ENCODE measurements at places on chromosomes 16 and 17. TPM values are rescaled to one million over a fixed set of nuclear protein-coding genes. Genes with fewer than 3 reads are reported as not detected.

PTRH2 gene
- total RNA-seq, result 40.4 TPM

ATP6V0D1 gene
- total RNA-seq, result 43.0 TPM

OTOA gene
- 0.11 TPM for total RNA-seq

CD300LB gene
- total RNA-seq, result not detected

ZNF205 gene
- total RNA-seq, result 16.8 TPM

GRCh38 chr17:73359352-73359751, 47.6 kb upstream of the CDC42EP4 start:
- no peak overlapping the region for H3K27ac ChIP-seq
- no peaks in the 10 kb centered on the region for H3K36me3 ChIP-seq
- H3K27me3 ChIP-seq, result no peaks in the 10 kb centered on the region
- no peak for DNase-seq
- peaks cover 10% of the 10 kb centered on the region for H3K4me1 ChIP-seq

DNA sequence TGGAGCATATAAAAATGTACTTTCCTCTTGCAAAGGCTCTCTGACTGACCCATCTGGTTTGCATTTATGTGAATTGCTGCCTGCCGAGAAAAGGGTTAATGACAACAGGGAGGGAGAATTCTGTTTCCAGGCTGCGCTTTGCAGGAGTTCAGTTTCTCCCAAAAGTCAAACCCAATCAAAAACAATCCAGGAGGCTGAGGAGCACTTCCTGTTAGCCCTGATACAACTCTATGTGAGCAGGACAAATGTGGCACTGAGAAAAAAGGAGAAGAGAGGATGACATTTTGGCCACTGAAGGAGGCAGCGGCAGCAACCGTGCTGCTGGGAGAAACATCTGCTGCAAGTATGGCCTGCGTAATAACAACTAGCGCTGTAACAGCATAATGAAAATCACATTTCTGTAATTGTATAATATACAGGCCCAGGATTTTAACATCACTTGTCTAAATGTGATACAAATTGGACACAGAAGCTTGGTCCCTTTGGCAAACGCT, 26.8 kb upstream of the ELAC2 start:
- H3K27me3 ChIP-seq, result no peaks in the 10 kb centered on the region
- DNase-seq, result no peak
- H3K27ac ChIP-seq, result no peak overlapping the region
- no peaks in the 10 kb centered on the region for H3K36me3 ChIP-seq
- H3K4me1 ChIP-seq, result peaks cover 4% of the 10 kb centered on the region

- H3K27ac ChIP-seq, result no peak overlapping the region
- H3K4me1 ChIP-seq, result no peaks in the 10 kb centered on the region
- no peaks in the 10 kb centered on the region for H3K36me3 ChIP-seq
- no peak overlapping the region for H3K4me3 ChIP-seq
These were observed 25.0 kb downstream of the HNF1B start for GRCh38 chr17:37719866-37720265.

- H3K27me3 ChIP-seq, result no peaks in the 10 kb centered on the region
- H3K4me1 ChIP-seq, result no peaks in the 10 kb centered on the region
- peak overlapping the region; percentile 99 for H3K4me3 ChIP-seq
- peaks cover 56% of the 10 kb centered on the region for H3K36me3 ChIP-seq
These were observed 885 bp downstream of the ZNF207 start for GRCh38 chr17:32350666-32351418.

GRCh38 chr16:30948667-30949649, at the start of gene ORAI3:
Gene ORAI3, plus strand, starts transcription at chr16:30949068. Its CDS starts 222 bp downstream, at chr16:30949290.
- peak; percentile 77 for DNase-seq
- H3K4me1 ChIP-seq, result no peaks in the 10 kb centered on the region
- H3K27ac ChIP-seq, result no peak within 1 kb of the TSS
- peaks cover 18% of the 10 kb centered on the region for H3K36me3 ChIP-seq
- H3K4me3 ChIP-seq, result peak within 1 kb of the TSS; percentile 79

DNA sequence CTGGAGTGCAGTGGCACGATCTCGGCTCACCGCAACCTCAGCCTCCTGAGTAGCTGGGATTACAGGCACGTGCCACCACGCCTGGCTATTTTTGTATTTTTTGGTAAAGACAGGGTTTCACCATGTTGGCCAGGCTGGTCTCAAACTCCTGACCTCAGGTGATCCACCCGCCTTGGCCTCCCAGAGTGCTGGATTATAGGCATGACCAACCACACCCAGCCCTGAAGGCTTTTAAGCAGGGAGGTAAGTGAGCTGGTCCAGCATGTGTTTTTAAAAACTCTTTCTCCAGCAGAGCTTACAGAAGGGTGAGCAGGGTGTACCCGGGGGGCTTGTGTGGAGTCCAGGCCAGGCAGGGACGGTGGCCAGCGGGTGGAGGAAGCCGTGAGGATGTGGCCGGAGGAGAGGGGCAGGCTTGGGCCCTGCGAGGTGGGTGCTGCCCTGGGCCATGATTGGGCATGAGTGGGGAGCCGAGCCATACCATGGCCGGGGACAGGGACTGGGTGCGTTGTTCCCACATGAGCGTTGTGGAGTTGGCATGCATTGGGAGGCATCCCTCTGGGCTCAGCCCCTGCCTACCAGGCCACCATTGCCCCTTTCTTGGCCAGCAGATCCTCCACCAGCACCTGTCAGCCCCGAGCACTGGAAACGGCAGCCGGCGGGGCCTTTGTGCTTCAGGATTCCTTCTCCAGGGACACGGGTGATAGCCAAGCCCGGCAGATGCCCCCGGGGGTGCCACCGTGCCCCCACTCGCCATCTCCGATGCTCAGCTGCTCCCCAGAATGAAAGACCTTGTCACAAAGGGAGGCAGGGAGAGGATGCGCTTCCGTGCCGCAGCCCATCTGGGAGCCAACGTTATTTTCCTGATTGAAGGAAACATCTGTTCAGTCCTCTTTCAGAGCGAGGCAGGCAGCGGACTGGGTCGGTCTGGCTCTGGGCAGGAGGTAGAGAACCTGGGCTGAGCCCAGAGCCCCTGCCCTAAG, 64.5 kb downstream of the RAI1 start:
- no peaks in the 10 kb centered on the region for H3K36me3 ChIP-seq
- no peak for DNase-seq
- no peak overlapping the region for H3K27ac ChIP-seq
- H3K27me3 ChIP-seq, result no peaks in the 10 kb centered on the region
- H3K4me1 ChIP-seq, result peaks cover 13% of the 10 kb centered on the region

- no peaks in the 10 kb centered on the region for H3K4me1 ChIP-seq
- no peak overlapping the region for H3K4me3 ChIP-seq
- H3K27ac ChIP-seq, result no peak overlapping the region
- H3K36me3 ChIP-seq, result peaks cover 50% of the 10 kb centered on the region
These were observed 66.1 kb downstream of the GTF3C1 start for GRCh38 chr16:27483624-27484023.

- H3K27ac ChIP-seq, result no peak overlapping the region
- no peaks in the 10 kb centered on the region for H3K36me3 ChIP-seq
- no peaks in the 10 kb centered on the region for H3K4me1 ChIP-seq
- H3K4me3 ChIP-seq, result no peak overlapping the region
- no peaks in the 10 kb centered on the region for H3K27me3 ChIP-seq
- no peak for DNase-seq
These were observed 15.7 kb downstream of the ASGR2 start for GRCh38 chr17:7098802-7099459.

DNA sequence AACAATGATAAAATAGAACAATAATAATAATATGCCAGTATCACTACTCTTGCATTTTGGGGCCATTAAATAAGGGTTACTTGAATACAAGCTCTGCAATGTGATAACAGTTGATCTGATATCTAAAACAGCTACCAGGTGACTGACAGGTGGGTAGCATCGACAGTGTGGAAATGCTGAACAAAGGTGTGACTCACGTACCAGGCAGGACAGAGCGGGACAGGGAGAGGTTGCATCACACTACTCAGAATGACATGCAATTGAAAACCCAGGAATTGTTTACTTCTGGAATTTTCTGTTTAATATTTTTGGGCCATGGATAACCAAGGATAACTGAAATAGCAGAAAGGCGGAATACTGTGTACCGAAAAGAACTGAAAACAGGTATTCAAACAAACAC, 15.8 kb upstream of the ZNF19 start:
- DNase-seq, result no peak
- H3K4me3 ChIP-seq, result no peak overlapping the region
- H3K4me1 ChIP-seq, result no peaks in the 10 kb centered on the region
- H3K36me3 ChIP-seq, result no peaks in the 10 kb centered on the region

DNA sequence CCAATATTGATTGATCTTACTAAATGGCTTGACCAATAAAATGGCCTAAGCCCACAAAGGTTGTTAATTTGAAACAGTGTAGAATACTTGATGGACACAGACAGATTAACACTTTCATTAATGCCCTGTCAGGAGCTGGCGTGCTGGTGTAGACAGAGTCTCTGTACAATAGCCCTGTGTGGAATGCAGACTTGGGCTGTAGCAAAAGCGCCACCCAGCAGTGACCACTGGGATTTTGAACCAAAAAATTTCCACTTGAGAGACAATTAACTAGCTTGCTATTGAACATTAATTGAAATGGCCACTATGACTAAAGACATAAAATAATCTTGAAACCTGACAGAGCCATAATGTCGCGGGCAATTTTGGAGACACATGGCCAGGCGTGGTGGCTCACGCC, 19.7 kb upstream of the GUCY2D start:
- no peaks in the 10 kb centered on the region for H3K36me3 ChIP-seq
- no peaks in the 10 kb centered on the region for H3K27me3 ChIP-seq
- H3K27ac ChIP-seq, result no peak overlapping the region
- DNase-seq, result no peak
- no peak overlapping the region for H3K4me3 ChIP-seq

GRCh38 chr17:82177276-82177675, 35.4 kb downstream of the CCDC57 start:
- H3K4me3 ChIP-seq, result no peak overlapping the region
- H3K36me3 ChIP-seq, result peaks cover 16% of the 10 kb centered on the region
- no peak overlapping the region for H3K27ac ChIP-seq
- H3K27me3 ChIP-seq, result peaks cover 62% of the 10 kb centered on the region

- DNase-seq, result peak; percentile 93
- no peaks in the 10 kb centered on the region for H3K27me3 ChIP-seq
- no peak overlapping the region for H3K27ac ChIP-seq
- no peaks in the 10 kb centered on the region for H3K36me3 ChIP-seq
- no peak overlapping the region for H3K4me3 ChIP-seq
- no peaks in the 10 kb centered on the region for H3K4me1 ChIP-seq
These were observed 11.8 kb downstream of the ENDOV start for GRCh38 chr17:80426671-80427326.

DNA sequence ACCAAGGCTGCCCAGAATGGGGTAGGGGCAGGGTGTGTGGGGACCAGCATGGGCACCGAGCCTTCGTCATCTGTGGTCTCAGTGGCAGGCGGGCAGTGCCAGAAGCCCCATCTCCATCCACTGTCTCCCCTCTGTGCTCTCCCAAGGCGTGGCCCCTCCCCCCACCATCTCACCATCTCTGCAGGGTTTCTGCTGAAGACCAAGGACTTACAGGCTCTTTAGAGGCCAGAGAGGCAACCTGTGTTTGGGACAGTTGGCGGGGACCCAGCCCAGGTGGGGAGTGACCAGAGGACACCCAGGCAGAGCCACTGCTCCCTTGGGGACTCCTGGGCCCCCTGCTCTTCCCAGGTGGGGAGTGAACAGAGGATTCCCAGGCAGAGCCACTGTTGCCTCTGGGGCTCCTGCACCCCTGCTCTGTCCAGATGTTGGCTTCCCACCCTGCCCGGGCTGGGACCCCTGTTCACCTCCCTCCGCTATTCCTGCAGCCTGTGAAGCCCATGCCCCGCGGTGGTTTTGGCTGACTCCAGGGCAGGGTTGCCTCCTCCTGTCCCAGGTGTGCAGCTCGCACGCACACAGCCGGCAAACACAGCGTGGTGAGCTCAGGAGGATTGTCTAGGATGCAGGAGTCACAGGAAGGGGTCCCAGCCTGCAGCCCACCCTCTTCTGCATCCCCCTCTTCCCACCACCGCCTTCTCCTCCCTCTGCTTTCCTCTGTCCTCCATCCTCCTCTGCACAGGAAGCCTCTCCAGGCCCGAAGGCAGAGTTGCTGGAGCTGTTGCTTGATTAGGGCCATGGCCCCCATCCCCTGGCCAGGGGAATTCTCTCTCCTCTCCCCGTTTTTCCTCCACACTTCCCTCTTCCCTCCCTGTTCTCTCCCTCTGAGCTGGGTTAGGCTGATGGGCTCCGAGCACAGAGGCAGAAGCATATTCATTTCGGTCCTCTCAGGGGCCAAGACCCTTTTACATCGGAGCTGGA, 45.0 kb downstream of the SLC7A5 start:
- no peak for DNase-seq
- H3K27me3 ChIP-seq, result no peaks in the 10 kb centered on the region
- H3K4me3 ChIP-seq, result no peak overlapping the region
- peaks cover 4% of the 10 kb centered on the region for H3K4me1 ChIP-seq

DNA sequence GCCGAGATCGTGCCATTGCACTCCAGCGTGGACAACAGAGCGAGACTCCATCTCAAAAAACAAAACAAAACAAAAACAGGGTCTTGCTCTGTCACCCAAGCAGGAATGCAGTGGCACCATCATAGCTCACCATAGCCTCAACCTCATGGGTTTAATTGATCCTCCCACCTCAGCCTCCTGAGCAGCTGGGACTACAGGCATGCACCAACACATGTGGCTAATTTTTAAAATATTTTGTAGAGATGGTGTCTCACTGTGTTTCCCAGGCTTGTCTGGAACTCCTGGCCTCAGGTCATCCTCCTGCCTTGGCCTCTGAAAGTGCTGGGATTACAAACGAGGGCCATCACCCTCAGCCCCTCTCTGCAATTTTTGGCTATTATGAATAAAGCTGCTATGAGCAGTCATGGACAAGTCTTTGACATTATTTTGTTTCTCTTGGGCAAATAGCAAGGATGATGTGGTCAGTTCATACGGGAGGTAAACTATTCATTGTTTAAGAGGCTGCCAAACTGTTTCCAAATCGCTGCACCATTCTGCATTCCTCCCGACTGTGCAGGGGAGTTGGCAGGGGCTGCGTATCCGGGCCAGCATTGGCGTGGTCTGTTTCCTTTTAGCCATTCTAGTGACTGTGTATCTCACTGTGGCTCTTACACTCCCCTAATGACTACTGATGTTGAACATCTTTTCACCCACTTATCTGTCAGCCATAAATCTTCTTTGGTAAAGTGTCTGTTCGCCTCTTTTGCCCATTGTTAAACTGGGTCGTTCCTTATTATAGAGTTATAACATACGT, 21.1 kb downstream of the EIF4A3 start:
- H3K36me3 ChIP-seq, result no peaks in the 10 kb centered on the region
- H3K4me1 ChIP-seq, result peaks cover 9% of the 10 kb centered on the region
- no peaks in the 10 kb centered on the region for H3K27me3 ChIP-seq
- no peak for DNase-seq
- no peak overlapping the region for H3K27ac ChIP-seq
- H3K4me3 ChIP-seq, result no peak overlapping the region

GRCh38 chr17:80727409-80727755, 182.7 kb downstream of the RPTOR start:
- H3K27ac ChIP-seq, result no peak overlapping the region
- no peak overlapping the region for H3K4me3 ChIP-seq
- no peaks in the 10 kb centered on the region for H3K27me3 ChIP-seq
- no peak for DNase-seq
- H3K4me1 ChIP-seq, result no peaks in the 10 kb centered on the region

GRCh38 chr16:3401719-3402397, 843 bp downstream of the ZNF174 start:
- H3K27ac ChIP-seq, result no peak overlapping the region
- no peaks in the 10 kb centered on the region for H3K27me3 ChIP-seq
- peaks cover 61% of the 10 kb centered on the region for H3K36me3 ChIP-seq
- peak overlapping the region; percentile 95 for H3K4me3 ChIP-seq

- H3K4me3 ChIP-seq, result no peak overlapping the region
- H3K27ac ChIP-seq, result no peak overlapping the region
- no peaks in the 10 kb centered on the region for H3K27me3 ChIP-seq
These were observed 66.9 kb upstream of the RCVRN start for GRCh38 chr17:9971991-9972390.

Measured in H9 (cell line).